ENCODE measurements at places on chromosomes 5 and 9.

- no peak for DNase-seq
Measured at GRCh38 chr5:80866371-80866770, 93.8 kb upstream of the RASGRF2 start.

DNA sequence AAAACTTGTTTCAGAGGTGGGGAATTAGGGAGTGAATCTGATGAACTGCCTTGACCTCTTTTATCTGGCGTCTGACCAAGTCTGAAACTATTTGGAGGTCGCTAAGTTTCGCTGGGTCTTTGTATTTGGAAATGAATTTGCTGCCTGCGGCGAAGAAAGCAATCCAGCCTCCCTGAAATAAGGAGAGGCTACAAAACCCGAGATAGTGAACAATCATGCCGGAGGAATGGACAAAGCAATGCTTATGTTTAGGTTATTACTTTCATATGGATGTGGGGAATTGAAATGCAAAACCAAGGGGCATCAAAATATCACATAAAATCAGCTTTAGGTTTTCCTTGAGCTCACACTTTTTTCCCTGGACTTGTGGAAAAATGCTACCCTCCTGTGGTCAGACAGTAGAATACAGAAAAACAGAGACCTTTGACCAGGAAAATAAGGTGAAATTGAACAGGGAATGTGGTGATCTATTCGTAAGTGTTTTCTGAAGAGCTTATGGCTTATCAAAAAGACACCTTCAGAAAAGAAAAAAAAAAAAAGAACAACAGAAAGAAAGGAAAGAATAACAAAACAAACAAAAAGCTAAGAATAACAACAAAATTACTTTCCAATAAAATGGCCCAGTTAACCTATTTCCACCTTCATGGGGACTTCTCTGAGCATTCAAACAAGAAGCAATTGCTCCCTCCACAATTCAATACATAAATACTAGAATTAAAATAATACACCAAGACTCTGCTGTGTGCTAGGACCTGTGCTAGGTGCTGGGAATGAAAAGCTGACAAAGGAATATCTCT is 68.6 kb upstream of the DPYSL3 start:
- no peak for DNase-seq

DNA sequence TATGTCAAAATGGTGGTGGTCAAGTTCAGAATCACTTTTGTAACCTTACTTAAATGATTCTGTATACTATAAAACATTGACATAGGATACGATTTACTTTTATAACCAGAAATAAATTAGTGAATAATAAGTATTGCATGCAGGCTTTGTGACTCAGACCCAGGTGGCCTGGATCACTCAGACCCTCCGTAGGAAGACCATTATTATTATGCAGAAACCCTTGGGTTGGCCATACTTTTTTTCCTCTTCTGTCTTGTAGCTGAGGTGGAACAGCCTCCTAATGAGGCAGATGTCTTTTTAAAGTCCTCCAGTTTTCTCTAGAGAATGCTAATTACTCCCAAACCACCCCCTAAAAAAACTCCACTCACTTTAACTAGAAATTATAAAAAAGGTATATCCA is 121.9 kb downstream of the LPAR1 start:
- no peak for DNase-seq

- DNase-seq = no peak
Measured at GRCh38 chr5:65776441-65777141, 54.6 kb downstream of the NLN start.

DNA sequence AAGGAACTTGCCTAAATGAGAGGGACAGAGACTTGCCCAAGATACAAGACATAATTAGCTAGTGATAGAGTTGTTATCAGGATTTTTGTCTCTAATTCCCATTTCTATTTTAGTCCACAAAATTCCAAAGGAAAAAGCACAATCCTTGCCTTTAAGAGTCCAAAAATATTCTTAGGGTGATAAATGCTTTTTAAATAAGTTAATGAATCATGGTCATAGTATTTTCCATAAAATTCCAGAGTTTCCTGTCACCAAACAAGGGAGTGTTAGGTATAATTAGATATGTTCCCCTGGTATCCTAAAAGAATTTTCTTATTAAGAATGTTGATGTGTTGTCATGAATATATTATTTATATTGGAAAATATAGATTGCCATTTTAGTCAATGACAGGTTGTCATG is 21.8 kb upstream of the CEP72 start:
- DNase-seq = no peak

DNA sequence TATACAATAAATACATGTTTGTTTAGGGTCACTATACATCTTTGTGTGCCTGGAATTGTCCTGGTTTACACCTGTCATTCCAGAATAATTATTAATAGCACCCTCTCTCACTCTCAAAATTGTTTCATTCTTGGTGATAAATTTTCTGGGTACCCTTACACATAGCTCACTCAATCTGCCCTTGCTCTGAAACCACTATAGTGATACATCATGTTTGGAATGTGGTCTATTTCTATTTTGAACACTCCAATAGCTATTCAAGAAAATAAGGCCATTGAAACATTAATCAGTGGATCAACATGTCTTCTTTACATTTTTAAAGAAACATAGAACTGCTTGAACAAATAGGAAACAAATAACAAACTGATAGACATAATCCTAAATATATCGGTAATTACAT is 158.7 kb downstream of the ARRDC3 start:
- DNase-seq = no peak

DNA sequence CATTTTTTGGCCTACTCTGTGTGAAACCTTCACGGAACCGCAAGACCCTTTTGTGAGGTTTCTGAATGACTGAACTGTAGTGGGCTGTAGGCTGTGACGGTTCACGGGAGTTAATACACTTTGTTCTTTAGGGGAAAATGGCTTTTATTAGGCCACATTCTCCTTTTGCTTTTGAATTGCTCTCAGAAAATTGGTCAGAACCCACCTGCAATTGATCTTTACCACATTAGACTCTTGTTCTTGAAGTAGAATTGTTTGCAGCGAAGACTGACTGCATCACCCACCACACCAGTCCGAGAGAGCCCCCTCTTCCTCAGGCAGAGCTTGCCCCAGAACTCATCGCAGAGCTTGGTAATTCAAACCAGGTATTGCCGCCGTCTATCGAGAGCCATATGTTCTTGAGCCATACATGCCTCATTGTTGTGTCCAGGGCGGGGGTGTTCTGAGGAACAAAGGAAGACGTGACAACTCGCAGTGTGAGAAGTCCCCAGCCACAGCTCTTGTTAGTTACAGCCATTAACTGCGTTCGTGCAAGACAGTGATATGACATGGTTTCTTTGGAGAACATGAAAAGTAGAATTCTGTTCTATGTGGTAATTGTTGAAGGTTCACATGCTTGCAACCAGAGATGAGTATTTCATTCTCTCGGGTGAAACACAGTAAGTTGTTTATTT is 166.4 kb upstream of the OTULINL start:
- no peak for DNase-seq

Measured in right forelimb (tissue), 1 donor.